BJ (cell line): ENCODE measurements at places on chromosomes 3 and 15.

DNA sequence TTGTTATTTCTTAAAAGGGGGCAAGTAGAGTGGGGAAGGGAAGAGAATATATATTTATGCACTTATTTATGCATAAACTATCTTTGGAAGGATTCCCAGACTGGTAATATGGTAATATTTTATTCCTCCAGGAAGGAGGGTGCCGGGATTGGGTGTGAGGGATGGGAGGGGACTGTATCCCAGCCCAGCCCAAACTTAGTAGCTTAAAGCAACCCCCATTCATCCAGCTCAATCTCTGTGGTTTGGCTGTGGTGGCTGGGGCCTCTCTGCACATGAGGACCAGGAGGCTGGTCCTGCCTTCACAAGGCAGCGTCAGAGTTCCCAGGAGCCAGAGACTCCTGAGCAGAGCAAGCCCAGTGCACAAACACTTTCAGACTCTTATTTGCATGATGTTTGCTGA, 48.4 kb downstream of the CCNL1 start:
- DNase-seq, result no peak

DNA sequence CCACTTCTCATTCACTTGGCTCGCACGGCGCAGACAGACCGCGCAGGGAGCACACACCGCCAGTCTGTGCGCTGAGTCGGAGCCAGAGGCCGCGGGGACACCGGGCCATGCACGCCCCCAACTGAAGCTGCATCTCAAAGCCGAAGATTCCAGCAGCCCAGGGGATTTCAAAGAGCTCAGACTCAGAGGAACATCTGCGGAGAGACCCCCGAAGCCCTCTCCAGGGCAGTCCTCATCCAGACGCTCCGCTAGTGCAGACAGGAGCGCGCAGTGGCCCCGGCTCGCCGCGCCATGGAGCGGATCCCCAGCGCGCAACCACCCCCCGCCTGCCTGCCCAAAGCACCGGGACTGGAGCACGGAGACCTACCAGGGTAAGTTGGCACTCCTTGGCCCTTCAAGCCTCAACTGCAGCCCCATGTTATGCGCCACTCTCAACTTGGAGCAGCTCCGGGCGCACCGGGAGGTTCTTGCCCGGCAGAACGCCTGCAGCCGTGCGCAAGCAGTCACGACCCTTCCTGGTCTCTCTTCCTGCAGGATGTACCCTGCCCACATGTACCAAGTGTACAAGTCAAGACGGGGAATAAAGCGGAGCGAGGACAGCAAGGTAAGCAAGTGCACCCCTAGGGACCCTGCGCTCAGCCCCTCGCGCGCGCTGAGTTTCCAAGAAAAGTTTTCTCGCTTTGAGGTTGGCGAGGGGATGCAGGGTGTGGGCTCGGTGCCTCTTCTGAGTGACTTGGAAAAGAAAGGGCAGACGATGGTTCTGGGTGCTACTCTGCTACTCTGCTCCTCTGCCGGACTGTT, at the start of gene BHLHE40:
TSS of gene BHLHE40 (plus strand) at position 10 of the 801 bp plus-strand sequence. CDS start at position 292, 282 bp downstream.
- DNase-seq, result no peak

- no peak for DNase-seq
Observed at GRCh38 chr3:149167898-149168297, 38.5 kb downstream of the HPS3 start.

GRCh38 chr3:96449346-96449745, 365.0 kb upstream of the EPHA6 start:
- no peak for DNase-seq

- no peak for DNase-seq
Observed at GRCh38 chr3:9158865-9159630, 90.4 kb downstream of the SRGAP3 start.

- no peak for DNase-seq
Observed at GRCh38 chr3:38646630-38647029, 2.9 kb downstream of the SCN5A start.

DNA sequence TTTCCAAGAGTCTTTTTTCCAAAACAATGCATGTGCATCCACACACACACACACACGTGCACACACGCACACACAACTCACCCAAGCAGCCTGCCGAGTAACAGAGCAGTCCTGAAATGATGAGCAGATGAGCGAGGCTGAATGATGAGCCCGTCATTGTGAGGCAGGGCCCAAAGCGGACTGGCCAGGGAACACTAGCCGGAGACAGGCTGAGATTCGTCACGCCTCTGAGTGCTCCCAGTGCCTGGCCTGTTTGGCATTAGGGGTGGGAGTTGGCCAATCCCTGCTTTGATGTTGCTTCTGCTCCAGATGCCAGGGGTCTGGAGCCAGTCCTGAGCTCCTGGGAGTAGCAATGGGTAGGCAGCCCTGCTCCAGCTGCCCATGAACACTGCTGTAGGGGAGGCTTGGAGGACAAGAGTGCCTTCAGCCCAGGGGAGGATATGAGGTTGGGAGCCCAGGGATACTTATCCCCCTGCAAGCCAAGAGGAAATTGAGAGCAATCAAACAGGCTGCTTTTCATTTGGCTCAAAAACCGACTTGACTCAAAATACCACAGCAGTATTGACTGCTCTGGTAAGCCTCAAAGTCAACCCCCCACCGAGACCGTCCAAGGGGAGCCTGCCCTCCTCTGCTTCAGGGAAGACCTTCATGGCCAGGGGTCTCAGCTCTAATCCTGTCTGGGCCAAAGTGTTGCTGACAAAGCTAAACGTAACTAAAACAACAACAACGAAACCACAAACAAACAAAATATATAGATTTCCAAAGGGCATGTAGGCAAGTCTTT, 22.9 kb downstream of the COLQ start:
- no peak for DNase-seq

DNA sequence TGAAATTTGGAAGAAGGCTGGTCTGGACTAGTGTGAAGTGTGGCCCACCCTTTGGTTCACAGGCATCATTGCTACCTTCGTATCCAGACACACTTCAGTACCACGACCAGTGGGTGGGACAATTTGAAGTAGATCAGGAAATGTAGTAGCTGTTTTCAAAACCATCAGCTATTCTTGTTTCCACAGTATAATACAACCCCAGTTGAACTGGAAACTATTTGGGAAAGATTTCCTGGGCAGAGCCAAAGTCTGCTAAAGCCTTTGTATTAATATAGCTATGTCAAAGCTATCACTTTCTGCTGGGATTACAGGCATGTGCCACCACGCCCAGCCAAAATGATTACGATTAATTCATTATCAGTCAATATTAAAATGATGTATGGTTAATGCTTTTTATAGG, 298.8 kb upstream of the RASGRP1 start:
- no peak for DNase-seq
